ENCODE measurements at places on chromosomes 13 and 19.

GRCh38 chr13:80363890-80364503, 23.1 kb upstream of the SPRY2 start:
- no peak for DNase-seq

- no peak for DNase-seq
Measured at GRCh38 chr13:110580800-110581199, 19.3 kb upstream of the RAB20 start.

GRCh38 chr13:57018915-57019314, 121.8 kb upstream of the PRR20A start:
- no peak for DNase-seq

DNA sequence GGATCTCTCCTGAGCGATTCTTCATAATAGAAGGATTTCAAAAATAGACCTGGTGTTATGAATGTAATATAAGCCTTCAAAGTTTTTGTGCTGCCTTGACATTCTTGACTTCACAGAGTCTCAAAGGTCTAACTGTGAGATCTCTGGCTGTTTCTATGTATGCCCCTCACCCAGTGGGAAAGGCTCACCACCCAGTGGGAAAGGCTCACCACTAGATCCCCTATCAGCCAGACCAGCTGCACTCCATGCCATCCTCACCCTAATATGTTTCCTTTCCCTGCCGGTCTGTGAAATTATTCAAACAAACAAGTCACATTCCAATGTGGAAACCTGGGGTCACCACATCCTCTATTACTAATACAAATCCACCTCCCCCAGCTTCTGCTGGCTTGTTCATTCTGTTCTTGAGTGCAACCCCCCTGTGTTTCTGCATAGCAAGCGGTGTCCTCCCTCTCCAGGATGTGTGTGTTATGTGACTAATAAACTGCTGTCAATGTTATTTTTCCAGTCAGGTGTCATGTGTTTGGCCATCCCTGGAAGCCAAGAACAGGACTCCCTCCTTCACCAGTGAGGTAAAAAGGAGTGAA, 13.8 kb upstream of the SLITRK1 start:
- DNase-seq: no peak

GRCh38 chr19:4933528-4933927, 24.2 kb downstream of the UHRF1 start:
- DNase-seq: no peak

All from activated T-cell treated with anti-CD3 and anti-CD28 coated beads for 48 hours (primary cell).